AG20443 (cell line): ENCODE measurements at places on chromosomes 4 and X.

- no peak for DNase-seq
These were observed 22.4 kb downstream of the STK26 start for GRCh38 chrX:132045456-132045855.

- no peak for DNase-seq
These were observed 27.1 kb downstream of the STAG2 start for GRCh38 chrX:123988423-123989111.

DNA sequence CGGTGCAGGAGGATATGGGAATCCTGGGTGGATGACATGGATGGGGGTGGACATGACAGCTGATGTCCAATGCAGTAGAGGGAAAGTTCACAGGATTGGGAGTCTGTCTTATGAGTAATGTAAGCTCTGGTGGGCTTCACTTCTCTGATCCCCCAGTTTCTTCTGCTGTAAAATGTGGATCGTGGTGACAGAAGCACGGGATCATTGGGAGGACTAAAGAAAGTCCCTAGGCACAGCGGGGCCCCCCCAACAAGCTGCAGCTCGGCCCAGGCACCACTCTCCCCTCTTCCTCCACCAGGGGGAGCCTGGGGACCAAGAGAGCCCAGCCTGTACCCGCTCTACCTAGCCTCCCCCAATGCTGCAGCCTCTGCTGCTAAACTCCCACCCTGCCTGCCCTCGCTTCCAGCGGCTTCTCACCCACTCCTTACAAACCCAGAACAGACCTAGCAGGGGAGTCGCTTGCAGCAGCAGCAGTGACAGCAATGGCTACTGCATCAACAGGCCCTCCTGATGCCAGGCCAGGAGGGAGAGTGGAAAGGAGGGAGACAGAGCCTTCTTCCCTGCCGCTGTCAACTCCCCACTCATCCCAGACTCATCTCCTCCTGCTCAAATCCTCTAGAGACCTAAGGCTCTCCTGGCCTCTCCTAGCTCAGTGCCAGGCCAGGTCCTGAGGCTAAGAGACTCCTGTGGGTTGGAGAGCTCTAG lies 36.1 kb upstream of the IQSEC2 start:
- peak; percentile 76 for DNase-seq

DNA sequence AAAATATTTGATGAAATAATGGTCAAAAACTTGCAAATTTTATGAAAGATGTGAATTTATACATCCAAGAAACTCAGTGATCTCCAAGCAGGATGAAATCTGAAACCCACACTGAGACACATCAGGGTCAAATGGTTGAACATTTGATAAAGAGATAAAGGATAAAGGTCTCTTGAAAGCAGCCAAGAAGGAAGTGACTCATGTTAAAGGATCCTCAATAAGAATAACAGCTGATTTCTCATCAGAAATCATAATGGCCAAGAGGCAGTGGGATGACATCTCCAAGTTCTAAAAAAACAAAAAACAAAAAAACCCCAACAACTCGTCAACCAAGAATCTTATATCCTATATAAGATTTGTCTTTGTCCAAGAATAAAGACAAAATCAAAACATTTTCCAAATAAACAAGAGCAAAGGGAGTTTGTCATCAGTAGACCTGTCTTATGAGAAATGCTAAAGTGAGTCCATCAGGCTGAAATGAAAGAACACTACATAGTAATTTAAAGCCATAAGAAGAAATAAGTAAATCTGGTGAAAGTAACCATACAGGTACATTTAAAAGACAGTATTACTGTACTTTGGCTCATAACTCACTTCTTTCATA lies 121.7 kb downstream of the PDS5A start:
- DNase-seq = peak; percentile 6

DNA sequence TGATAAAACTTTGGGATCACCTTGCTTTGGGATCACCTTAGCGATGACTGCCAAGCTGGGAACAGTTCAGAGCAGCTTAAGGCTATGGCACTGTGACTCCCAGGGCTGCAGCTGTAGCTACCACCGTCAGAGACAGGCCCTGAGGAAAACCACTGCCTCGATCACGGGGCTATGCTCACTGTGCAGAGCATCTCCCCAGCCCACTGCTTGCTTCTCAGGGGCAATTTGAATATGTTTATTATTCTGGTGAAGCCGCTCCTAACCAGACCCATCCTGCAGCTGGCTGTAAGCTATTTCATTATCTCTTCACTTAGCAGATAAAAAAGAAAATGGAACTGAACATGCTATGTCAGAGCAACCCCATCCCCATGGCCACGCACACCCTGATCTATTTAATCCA lies 328.5 kb downstream of the EVC2 start:
- DNase-seq = no peak

DNA sequence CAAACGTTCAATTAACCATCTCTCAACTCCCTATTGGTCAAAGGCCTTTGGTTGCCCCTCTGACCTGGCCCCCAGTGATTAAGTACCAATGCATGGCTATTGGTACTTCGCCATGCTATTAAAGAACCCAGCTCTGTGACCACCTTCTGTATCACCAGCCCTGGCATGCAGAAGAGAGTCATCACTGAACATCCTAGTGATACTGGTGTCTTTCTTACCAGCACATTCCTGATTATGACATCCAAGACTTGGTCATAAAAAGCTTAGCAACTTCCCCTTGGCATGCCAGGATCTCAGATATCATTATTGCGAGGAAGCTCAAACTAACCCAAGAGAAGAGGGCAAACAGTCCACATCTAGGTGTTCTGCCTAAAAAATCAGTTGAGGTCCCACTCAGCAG lies 122.3 kb upstream of the OTUD4 start:
- DNase-seq = no peak

DNA sequence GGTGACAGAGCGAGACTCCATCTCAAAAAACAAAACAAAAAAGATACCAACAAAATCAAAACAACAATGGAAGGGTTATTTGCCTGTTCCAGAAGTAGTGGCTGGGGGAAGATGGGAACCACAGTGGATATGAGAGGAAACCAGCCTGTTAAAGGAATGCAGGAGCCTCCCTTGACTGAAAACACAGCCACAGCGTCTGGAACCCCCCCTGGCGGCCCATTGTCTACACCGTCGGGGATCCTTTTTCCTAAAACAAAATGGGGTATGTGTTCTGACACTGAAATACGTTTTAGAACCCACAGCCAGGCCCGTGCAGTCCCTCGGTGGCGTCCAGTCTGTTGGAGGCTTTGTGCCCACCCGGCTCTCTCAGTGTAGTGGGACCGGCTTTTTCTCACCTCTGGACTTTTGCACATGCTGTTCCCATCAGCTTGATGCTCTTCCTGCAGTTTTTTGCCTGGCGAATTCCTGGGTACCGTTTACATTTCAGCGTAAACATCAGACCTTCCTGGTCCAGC lies 19.6 kb downstream of the PIGG start:
- no peak for DNase-seq

DNA sequence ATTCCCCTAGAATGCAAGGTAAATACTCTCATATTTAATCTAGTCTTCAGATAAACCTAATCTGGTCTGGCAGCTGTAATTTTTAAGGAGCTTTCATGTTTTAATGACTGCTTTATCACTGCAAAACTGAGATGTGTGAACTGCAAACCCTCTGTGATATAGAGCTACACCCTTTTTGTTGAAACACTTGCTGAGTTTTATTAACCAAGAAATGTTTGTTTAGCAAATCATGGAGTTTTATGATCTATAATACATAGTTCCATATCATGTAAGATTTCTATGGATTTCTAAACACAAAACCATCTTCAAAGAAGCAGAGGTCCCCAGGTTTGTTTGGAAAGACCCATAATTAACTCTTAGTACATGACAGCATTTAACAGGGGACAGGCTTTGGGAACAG lies 126.4 kb downstream of the BTC start:
- no peak for DNase-seq

GRCh38 chr4:168587411-168588125 lies 90.7 kb downstream of the PALLD start:
- DNase-seq = peak; percentile 73

DNA sequence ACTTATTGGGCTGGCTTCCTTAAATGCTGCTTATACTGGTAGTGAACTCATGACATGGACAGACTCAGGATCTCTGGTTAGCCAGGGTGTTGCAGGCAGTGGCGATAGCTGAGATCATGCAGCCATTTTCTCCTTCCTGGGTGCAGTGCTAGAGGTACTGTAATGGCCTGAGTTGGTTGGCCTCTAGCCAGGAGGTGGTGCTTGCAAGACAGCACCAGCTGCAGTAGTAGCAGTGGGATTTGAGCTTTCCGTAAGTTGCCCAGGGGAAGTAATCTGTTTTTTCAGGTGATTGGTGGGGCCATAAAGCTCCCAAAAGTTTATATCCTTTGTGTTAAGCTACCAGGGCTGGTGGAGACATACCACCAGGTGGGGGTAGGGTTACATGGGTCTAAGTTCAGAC lies 45.1 kb upstream of the AADAT start:
- DNase-seq = no peak

- DNase-seq = no peak
These were observed 834.7 kb downstream of the RAPGEF2 start for GRCh38 chr4:159937595-159937994.

GRCh38 chr4:87884976-87885549 lies 52.3 kb downstream of the MEPE start:
- DNase-seq = no peak

DNA sequence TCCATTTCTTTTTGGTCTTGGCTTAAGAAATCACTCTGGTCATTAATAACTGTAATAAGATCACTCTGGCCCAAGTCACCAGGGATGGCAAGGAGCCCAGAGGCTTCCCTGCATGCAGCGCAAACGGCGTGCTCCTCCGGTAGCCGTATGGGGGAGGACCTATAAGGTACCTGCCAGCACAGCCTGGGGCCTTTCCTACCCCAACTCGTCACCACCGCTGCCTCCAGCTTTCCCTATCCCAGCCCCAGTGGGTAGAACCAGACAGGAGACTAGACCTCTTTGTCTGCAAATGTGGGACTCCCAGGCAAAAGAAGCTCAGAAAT lies 25.9 kb downstream of the HAND2 start:
- no peak for DNase-seq

- DNase-seq = no peak
These were observed 834.5 kb upstream of the INTU start for GRCh38 chr4:126798214-126798613.

GRCh38 chrX:118723376-118723775 lies 4.0 kb upstream of the IL13RA1 start:
- no peak for DNase-seq

DNA sequence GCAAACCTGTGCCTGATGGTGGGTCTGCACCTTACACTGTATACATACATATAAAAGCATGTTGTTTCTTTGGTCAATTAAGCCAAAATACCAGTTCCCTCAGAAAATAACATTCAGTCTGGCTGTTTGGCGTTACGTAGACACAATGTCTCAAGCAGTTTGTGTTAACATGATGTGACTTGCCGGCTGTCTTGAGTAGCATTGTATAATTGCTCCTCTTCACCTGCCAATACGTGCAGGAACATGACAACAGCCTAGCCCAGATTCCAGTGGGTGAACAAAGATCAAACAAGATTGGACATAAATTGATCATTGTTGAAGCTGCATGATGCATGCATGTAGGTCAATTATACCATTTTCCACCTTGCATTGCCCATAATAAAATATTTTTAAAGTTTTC lies 102.3 kb downstream of the F11 start:
- no peak for DNase-seq

DNA sequence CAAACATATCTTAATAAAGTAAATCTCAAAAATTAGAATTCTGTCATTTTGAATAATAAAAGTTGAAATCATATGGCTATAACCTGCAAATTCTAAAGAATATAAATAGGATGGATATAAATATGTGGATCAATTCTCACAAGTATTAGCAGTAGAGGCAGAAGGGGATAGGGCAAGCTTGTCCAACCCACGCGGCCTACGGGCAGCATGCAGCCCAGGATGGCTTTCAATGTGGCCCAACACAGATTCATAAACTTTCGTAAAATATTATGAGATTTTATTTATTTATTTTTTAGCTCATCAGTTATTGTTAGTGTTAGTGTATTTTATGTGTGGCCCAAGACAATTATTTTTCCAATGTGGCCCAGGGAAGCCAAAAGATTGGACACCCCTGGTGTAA lies 41.4 kb downstream of the PPA2 start:
- DNase-seq = no peak

GRCh38 chr4:85166318-85166717 lies 199.8 kb upstream of the WDFY3 start:
- DNase-seq = no peak

DNA sequence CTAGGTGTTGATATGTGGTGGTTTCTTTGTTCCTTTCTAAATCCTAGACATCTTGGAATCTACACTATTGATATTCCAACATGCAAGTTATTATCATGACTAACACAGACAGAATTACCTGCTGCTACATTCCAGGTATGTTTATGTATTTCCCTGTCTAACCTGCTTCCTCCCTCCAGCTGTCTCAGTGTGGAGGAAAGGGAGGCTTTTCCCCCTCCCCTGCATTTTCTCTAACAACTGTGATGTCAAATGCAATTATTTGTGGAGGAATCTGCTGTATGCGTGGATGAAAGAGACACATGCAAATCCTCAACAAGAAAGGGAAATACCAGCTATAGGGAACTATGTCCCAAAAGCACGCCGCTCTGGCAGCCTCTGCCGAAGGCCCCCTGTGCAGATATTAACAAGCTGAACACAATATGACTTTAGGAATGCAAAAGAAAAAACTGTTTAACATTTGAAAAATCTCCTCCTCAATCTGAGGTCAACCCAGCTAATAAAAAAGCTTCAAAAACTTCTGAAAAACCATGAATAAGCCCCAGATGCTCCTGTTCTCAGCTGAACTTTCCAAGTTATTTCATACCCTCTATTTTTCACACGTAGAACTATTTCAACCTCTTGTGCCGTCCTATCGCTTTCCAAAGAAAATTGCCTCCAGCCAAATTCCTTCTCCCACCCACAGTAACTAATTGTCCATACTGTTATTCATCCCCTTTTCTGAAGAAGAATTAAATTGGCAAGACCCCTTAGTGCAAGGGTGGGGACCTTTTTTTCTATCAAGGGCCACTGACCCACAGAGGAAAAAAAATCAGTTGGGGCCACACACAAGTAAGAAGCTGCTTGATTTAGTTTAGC lies 225.1 kb upstream of the GPC4 start:
- no peak for DNase-seq

GRCh38 chr4:188960411-188961093 lies 821.3 kb downstream of the TRIML1 start:
- DNase-seq = no peak

- peak; percentile 82 for DNase-seq
These were observed 192.2 kb upstream of the LEF1 start for GRCh38 chr4:108360754-108361445.

GRCh38 chr4:40199179-40199670 lies 2.4 kb downstream of the RHOH start:
- DNase-seq = no peak
